ENCODE measurements at places on chromosomes 2 and 18. TPM values are rescaled to one million over a fixed set of nuclear protein-coding genes. Genes with fewer than 3 reads are reported as not detected.

The GPBAR1 gene
- not detected for total RNA-seq

The CCT7 gene
- total RNA-seq, result 307 TPM

The TXNL4A gene
- 37.1 TPM for total RNA-seq

The PDK1 gene
- 8.8 TPM for total RNA-seq

The ALK gene
- total RNA-seq, result not detected

The CFC1 gene
- total RNA-seq, result not detected

The AKAIN1 gene
- not detected for total RNA-seq

The ST8SIA5 gene
- under 0.01 TPM for total RNA-seq

The GREB1 gene
- total RNA-seq, result 0.26 TPM

The VIT gene
- total RNA-seq, result under 0.01 TPM

The CMPK2 gene
- total RNA-seq, result 0.26 TPM

The ARHGAP28 gene
- 1.1 TPM for total RNA-seq

The GBX2 gene
- 0.52 TPM for total RNA-seq

The CCDC121 gene
- total RNA-seq, result 2.0 TPM

The DDX1 gene
- total RNA-seq, result 71.2 TPM

The EGR4 gene
- under 0.01 TPM for total RNA-seq

The PLGLB1 gene
- total RNA-seq, result 1.7 TPM

The AFG3L2 gene
- total RNA-seq, result 42.6 TPM

The GRP gene
- not detected for total RNA-seq

The RFTN2 gene
- total RNA-seq, result 14.0 TPM

The ABCG8 gene
- not detected for total RNA-seq

The CFAP65 gene
- total RNA-seq, result not detected

The CXCR4 gene
- total RNA-seq, result 13.9 TPM

The RNF149 gene
- 45.0 TPM for total RNA-seq

The MREG gene
- 1.1 TPM for total RNA-seq

The PRSS56 gene
- not detected for total RNA-seq

The ATG9A gene
- 41.2 TPM for total RNA-seq

The FBLN7 gene
- total RNA-seq, result 0.87 TPM
